ENCODE measurements at places on chromosomes 1 and 21.

DNA sequence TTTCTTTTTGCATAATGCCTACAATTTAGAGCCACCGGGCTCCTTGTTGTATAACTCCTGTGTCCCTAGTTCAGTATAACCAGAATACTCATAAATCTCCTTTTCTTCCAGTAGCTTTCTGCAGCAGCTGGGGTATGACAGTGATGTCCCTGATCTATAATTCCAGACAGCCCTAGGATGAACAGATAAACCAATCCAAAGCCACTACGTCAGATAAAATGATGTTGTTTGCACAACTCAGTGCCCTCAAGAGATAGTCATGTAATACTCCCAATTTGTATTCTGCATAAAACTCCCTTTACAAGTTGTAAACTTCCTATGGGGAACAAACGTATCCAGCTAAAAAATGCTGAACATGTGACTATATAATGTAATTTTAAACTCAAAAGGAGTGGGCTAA, 44.7 kb downstream of the ZNF326 start:
- no peak for DNase-seq

GRCh38 chr1:209590405-209590804, 6.9 kb downstream of the CAMK1G start:
- no peak for DNase-seq

DNA sequence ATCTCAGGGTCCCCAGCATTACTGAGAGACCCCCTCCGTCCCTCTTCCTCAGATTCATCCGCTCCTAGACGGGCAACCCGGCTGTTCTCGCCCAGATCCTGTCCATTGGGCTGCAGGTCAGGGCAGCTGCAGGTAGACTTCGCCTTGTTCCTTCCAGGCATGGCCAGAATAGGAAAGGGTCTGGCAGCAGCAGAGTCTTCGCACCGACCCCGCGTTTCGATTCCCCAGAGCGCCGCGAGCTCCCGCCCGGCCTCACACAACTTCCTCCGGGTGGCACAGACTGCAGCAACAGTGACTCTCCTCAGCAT, 265 bp downstream of the NRDC start:
- DNase-seq = no peak

DNA sequence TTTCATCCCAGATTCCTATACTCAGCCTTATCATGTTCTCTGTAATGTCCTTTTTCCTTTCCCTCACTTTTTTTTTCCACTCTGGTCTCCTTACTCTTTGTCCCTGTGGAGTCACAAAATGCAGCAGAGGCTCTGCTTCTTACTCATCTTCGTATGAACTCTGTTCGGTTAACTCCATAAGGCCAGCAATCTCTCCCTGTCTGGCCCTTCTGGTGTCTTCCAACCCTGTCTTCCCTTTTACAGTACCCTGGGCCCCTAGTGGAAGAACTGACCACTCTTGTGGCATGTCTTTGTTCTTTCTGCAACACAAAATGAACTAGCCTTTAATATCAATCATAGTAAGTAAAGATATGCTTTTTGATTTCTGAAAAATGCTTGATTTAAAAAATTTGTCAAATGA, 7.1 kb downstream of the CD101 start:
- no peak for DNase-seq

- no peak for DNase-seq
These were observed 333.8 kb upstream of the PTBP2 start for GRCh38 chr1:96387785-96388184.

DNA sequence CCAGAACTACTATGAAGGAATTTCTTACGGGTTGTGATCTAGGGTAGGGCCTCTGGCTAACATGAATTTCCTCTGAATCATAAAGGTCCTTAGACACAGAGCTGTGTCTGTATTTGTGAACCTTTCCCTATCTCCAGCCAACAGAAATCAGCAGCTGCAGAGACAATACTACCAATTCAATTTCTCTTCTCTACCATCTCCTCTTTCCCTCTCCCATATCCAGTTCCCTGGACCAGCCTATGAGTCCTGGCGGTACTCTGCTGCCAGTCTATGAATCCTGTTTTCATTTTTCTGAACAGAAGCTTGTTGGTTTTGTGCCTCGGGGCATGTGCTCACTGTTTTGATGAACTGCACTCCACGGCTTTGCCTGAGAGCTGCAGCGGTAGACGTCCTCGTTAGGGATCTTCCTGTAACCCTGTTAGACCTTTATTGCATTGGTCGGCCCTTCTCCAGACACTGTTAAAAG, 458.0 kb upstream of the VAMP3 start:
- no peak for DNase-seq

DNA sequence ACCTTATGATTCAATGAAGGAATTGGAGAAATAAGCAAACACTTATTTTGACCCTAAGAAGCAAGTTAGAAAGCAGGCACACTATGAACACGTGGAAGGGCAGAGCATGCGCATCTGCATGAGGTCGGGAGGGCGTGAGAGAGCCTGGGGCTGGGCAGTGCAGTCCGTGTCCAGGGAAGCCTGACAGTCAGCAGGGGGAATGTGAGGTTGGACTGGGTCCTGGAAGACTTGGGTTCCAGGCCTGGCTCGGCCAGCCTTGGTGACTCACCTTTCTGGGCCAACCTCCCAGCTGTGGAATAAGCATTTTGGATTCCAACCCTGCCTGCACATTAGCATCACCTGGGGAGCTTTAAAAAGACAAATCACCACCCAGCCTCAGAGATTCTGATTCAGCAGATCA, 26.6 kb upstream of the LMX1A start:
- DNase-seq = no peak

- DNase-seq = no peak
These were observed 43.6 kb downstream of the SLC19A1 start for GRCh38 chr21:45498646-45499000.

- no peak for DNase-seq
These were observed 18.7 kb upstream of the FMOD start for GRCh38 chr1:203369666-203370065.

GRCh38 chr1:53467391-53467790, 8.2 kb downstream of the DMRTB1 start:
- no peak for DNase-seq

GRCh38 chr1:9253453-9254105, 19.0 kb downstream of the H6PD start:
- no peak for DNase-seq

DNA sequence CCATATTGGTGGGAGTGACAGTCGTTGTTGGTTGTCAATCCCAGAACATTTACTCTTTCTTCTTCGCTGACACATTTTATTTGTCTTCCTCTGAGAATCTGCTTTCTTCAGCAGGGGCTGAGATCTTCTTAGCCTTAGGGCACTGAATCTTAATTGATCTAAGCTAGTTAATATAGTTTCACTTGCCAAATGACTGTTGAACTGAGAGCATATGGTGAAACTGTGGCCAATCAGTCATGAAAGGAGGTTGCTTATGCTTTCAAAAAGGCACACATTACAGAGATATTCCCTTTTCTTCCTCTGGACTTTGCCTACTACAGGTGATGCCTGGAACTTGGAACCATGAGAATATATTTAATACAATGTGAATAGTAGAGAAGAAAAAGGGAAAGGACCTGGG, 60.0 kb upstream of the KIAA0040 start:
- no peak for DNase-seq

GRCh38 chr1:156217871-156218270, 5.1 kb downstream of the PMF1 start:
- DNase-seq = peak; percentile 63

DNA sequence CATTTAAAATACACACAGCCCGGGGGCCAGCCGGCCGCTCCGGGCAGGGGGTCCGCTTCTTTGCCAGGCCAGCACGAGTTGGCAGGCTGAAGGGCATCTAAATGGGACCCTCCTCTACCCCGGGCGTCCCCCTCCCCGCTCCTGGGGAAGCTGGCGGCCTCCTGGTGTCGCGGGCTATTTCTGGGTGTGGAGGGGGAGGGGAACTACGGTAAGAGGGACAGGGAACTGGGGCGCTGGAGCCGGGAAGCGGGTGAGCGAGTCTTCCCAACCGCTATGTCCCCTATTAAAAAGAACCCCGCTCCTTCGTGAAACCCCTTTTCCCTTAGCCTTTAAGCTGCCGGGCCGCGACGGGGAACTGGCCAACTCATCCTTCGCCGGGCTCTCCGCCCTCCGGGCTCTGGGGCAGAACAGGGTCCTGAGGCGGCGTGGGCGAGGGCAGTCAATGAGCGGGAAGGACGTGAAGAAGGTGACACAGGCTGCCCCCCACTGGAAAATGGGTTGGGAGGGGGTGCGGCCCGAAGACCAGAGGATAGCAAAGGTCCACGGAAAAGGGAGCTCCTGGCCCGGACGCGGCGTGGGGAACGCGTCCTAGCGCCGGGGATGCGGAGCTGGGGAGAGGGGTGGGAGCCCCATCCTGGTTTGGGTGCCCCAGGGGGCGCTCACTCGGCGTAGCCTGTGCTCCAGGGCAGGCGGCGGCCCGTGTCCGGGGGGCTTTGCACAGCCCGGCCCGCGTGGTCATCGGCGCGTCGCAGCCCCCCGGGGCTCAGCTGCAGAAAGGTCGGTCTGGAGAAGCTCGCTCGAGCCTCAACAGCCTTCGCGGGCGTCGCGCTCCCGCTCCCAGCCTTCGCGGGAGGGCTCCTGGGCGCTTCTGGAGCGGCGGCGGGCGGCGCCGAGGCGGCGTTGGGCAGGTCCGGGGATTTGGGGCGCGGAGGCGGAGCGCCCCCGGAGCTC, 544 bp downstream of the PPM1J start:
- DNase-seq = no peak

DNA sequence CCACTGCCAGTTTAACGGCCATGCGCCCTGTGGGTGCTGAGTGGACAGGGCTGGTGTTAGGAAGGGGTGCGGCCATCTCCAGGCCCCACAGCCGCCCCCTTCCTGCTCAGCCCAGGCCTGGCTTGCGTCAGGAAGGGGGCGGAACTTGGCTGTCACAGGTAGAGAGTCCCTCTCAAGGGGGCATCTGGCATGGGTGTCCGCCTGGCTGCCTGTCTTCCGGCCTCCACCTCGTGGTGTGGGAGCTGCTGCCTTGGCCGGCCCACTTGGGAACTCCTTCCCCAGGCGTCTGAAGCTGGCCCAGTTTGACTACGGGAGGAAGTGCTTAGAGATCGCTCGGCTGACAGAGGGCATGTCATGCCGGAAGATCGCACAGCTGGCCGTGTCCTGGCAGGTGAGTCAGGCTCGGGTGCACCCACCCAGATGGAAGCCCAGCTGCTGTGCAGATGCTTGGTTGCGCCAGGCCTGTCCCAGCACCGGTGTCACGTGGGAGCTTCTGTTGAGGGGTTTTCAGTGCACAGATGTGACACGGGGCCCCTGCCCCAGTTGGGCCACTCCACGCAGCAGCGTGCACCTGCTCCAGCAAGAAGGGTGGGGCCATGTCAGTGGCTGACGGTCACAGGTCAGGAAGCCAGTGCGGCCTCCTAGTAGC, 9.1 kb upstream of the ATAD3B start:
- no peak for DNase-seq

- no peak for DNase-seq
These were observed 19.1 kb downstream of the COL24A1 start for GRCh38 chr1:86137436-86137835.

GRCh38 chr21:46208761-46209721, 19.5 kb downstream of the LSS start:
- DNase-seq = no peak

DNA sequence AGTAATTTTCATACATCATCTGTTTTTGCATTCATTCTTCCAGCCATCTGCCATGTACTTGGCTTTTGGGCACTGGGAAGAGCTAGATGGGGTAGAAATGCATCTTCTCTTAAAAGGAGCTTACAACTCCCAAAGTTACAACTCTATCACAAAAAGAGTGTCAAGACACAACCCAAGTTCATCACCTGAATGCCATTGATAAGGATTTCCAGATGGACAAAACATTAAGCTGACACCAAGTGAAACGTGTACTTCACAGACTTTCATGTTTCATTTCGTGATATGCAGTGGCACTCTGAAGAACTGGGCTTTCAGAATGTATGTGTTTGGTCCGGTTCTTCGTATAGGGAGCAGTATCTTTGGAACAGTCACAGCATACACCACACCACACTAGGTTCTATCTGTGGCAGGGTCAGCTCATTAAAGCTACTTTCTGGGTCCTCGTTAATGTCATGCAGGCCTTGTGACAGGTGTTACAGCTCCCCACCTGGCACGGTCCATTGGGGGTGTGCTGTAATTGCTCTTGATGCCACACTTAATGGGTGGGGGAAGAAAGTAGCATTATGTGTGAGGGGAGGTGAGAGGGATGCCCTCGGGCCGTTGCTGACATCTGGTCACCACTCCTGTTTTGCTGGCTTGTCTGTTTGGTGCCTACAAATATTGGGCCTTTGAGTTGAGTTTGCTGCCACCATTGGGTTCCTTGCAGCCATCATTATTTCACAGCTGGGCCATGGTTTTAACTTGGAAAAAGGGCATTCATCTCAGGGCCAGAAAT, 164.9 kb downstream of the NFIA start:
- no peak for DNase-seq

- DNase-seq = no peak
These were observed 7.0 kb upstream of the C1orf146 start for GRCh38 chr1:92210701-92211100.

- DNase-seq = no peak
These were observed 130.7 kb downstream of the GIPC2 start for GRCh38 chr1:78176448-78176847.

DNA sequence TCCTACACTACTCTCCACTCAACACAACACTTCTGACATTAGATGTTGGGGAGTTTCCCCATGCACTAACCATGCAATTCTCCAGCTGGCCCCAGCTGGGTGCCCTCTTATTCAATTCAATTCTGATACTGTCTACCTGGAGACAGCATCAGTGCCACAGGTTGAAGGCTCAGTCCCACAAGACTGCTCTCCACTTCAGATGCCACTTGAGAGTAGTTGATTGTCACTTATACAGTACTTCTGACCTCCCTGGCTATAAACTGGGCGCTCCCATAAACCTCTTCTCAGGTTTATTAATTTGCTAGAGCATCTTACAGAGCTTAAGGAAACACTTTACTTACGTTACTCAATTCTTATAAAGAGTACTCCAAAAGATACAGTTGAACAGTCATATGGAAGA, 442.3 kb downstream of the LRRIQ3 start:
- no peak for DNase-seq

GRCh38 chr21:19433623-19434022, 1030.0 kb upstream of the TMPRSS15 start:
- DNase-seq = no peak

GRCh38 chr1:65001231-65001792, 35.0 kb upstream of the JAK1 start:
- no peak for DNase-seq

- no peak for DNase-seq
These were observed 96.1 kb upstream of the ZC3H11B start for GRCh38 chr1:219708919-219709543.

GRCh38 chr1:167594822-167595221, 35.2 kb upstream of the RCSD1 start:
- no peak for DNase-seq

DNA sequence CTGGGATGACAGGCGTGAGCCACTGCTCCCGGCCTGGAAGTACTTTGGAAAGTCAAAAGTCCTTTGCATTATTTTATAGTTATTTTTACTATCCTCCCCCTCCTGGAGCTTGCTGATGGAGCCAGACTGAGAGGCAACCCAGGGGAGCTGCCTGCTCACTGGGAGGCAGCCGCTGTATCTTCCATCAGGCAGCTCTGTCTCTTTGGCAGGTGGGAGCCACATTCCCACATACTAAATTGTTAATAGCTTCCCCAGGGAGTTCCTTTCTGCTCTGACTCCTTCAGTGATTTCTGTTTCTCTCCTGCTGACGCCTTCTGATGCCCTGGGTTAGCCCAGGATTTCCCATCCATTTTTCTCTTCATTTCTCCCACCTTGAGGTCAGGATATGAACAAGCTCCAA, 4.9 kb upstream of the OPRD1 start:
- no peak for DNase-seq

All from GF-D8 (cell line).